ENCODE measurements at places on chromosomes 4 and X.

DNA sequence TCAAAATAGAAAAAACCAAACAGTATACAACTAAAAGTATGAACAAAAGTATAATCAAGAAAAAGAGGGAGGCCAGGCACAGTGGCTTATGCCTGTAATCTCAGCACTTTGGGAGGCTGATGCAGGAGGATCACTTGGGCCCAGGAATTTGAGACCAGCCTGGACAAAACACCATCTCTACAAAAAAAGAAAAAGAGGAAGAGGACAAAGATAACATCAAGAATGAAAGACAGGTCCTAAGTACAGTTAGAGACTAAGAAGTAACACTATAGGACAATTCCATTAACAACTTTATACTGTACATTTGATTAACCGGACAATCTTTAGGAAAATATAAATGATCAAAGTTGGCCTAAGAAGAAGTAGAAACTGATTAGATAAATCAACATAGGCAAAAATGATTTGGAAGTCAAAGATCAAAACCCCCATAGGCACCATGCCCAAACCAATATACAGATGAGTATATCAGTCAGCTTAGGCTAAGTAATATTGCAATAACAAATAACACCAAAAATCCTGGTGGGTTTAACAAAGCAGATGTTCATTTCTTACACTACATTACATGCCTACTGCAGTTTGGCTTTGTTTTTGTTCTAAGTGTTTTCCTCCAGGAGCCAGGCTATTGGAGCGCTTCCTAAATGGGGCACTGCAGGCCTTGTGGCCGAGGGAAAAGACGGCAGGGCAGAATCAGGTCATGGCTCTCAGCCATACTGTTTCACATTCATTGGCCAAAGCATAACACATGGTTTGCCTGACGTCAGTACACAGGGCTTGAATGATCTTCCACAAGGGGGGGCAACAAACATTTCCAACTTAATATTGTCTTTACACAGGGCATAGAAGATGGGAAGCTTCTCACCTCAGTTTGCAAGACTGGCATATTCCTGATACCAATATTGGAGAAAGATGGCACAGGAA is 42.2 kb upstream of the HGFAC start:
- no peak for DNase-seq

- no peak for DNase-seq
Observed at GRCh38 chr4:112199041-112199440, 32.5 kb upstream of the AP1AR start.

DNA sequence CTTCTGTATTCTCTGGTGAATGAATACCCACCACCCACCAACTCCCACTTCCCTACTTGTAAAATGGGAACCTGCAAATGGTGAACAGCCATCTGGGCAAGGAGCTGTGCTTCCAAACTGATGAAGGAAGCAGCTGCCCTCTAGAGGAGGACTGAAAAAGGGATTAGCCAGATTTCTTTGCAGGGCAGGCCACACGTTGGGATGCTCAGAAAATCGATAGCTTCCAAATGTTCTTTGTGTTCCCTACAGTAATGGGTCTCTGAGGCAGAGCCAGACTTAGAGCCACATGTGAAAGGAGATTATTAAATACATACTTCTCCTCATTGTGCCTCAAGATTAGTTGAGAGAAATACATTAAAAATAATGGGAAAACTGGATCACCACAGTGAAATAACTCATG is 39.3 kb upstream of the LPAR4 start:
- no peak for DNase-seq

DNA sequence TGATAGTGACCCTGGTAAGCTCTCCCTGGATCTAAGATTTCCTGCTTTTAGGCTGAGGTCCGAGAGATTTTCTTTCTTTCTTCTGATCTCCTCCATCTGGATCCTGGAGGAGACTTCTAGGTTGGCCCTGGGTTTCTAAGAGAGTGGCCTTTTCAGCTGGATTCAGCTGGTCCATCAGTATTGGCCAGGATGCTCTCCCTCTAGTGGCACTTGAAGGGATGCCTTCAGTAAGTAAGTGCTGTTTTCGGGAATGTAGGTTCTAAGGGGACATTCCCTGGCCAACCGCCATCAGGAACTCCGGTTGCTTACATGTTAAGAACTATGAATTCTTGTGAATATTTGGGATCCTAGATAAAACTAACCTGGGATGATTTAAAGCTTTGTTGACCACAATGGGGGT is 56.9 kb downstream of the SERTM2 start:
- no peak for DNase-seq

DNA sequence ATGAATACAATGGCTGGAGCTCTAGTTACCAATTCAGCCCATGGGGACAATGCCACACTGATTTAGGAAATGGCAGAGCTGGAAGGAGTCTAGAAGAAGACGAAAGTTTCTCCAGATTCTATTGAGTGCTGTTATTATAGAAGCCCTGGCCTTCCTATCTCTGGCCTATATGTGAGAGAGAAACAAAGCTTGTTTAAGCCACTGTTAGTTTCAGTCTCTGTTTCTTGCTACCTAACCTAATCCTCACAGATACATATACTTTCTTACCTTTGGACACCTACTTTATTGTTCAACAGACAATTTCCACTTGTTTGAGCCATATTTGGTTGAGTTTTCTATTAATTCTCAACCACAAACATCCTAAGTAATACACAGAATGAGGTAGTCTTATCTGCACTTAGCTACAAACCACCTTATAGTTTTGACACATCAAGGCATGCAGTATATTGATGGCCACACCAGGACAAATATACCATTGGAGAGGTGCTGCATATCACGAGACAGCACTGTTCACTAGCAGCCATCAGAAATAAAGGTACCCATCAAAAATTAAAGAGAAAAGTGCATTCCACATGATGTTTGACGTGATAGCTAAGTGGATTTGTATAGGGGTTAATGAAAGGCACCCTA is 190.2 kb downstream of the SMIM20 start:
- DNase-seq = no peak

DNA sequence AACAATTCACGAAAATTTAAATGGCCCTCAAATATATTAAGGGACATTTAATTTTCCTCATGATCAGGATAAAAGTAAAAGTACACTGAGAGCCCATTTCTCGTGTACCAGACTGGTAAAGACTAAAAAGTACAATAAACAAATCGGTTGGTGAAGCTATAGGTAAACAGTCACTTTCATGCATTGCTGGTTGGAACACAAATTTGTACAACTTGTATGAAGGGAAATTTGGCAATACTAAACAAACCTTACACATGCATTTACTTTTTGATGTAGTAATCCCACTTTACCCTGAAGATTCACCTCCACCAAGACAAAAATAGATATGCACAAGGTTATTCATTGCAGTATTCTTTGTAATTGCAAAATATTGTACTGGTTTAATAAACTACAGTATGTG is 31.4 kb upstream of the MBNL3 start:
- DNase-seq = no peak

- no peak for DNase-seq
Observed at GRCh38 chr4:81040012-81040659, 9.6 kb downstream of the BMP3 start.

GRCh38 chr4:89070041-89070440 is 13.1 kb upstream of the FAM13A start:
- no peak for DNase-seq

DNA sequence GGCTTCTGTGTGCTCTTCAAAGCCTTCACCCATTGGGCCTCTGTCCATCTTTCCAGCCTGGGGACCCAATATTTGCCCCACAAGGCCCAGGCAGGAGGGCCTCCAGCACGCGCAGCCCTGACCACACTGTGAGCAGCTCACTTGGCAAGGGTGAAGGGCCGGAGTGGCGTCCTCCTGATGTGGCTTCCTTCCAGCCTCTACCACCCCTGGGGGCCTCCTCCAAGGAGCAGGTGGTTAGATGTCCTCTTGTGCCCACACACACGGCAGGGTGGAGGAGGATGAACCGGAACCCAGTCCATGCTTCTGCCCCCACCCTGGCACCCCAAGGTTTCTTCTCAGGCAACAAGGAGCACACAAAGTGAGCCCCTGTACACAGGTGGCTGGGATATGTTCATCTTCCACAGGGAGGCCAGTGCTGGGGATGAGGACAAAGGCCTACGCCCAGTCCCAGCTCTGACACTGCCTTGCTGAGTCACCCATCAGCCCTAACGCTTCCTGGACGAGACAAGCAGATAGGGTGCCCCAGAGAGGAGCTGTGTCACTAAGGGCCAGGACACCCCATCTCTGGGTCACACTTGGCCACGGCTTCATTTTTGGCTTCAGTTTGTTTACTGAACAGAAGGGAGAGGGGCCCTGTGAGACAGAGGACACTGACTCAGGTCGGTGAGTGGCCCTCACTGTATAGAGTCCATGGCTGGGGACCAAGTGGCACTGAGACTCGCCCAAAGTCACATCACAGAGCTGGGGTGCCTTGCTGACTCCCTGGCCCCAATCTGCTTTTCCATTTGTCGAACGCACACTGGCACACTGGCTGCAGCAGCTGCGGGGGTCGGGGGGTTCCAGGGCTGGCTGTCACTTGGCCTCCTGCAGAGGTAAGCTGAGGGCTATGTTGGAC is 1.9 kb downstream of the UBL4A start:
- DNase-seq = no peak

GRCh38 chrX:113545040-113545439 is 704.4 kb upstream of the AMOT start:
- no peak for DNase-seq

DNA sequence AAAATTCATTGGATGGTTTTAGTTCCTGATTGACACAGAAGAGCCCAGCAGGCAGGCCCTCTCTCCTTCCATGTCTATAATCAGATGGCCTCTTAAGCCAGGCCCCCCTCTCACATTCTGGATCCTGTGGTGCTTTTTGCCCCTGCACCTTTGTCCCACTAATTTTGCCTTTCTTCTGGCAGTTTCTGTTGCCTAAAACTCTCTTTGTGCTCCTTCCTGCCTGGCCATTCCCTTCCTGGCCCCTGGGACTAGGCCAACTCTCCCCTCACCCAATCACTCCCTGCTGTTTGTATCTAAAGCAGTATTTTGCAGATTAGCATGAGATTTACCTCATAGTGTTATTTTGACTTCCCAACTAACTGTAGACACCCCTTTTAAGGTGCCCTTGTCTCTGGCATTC is 42.7 kb upstream of the DDX3X start:
- DNase-seq = no peak

DNA sequence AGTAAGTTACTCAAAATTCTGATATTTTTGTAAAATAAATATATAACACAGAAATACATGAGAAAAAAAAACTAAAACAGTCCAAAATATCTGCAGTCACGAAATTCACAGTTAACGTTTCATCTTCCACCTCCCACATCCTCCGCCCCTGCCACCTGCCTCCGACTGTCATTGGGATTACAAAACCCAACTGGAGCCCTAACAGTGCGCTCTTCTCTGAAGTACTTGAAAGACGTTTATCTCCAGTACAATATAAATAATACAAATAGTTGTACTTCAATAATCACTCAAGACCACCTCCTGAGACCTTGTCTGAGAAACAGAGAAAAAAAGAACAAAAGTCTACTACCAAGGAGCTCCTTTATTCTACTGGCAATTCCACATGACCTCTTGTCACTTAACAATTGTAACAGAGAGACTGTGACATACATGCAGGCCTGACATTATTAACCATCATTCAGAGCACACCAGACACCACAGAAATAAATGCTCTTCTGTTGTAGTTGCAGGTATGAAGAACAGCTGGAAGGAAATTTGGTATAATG is 280.6 kb downstream of the PPP3CA start:
- no peak for DNase-seq

GRCh38 chr4:120994521-120994920 is 72.0 kb upstream of the PRDM5 start:
- no peak for DNase-seq

GRCh38 chrX:15345976-15346375 is 10.7 kb upstream of the PIGA start:
- DNase-seq = no peak

GRCh38 chr4:183082053-183082452 is 17.0 kb upstream of the WWC2 start:
- no peak for DNase-seq

- no peak for DNase-seq
Observed at GRCh38 chr4:172869621-172870268, 298.9 kb upstream of the GALNT7 start.

GRCh38 chr4:31104577-31104976 is 384.4 kb downstream of the PCDH7 start:
- no peak for DNase-seq

DNA sequence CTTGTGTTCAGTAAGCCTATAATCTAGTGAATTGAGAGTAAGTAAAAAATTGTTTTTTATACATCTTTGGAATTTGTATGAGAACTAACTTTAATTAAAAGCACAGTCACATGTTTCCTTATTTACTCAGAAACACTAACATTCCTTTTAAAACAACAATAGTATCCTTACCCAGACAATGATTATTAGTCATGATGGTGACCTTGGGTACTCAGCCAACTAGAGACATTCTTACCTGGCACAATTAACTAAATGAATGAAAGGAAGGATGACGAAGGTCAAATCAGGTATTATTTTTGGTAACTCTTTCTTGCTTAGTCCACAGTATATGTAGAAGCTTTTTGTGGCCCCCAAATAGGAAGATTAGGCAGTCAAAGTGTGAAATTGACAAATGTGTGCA is 901.0 kb downstream of the FAT4 start:
- no peak for DNase-seq

DNA sequence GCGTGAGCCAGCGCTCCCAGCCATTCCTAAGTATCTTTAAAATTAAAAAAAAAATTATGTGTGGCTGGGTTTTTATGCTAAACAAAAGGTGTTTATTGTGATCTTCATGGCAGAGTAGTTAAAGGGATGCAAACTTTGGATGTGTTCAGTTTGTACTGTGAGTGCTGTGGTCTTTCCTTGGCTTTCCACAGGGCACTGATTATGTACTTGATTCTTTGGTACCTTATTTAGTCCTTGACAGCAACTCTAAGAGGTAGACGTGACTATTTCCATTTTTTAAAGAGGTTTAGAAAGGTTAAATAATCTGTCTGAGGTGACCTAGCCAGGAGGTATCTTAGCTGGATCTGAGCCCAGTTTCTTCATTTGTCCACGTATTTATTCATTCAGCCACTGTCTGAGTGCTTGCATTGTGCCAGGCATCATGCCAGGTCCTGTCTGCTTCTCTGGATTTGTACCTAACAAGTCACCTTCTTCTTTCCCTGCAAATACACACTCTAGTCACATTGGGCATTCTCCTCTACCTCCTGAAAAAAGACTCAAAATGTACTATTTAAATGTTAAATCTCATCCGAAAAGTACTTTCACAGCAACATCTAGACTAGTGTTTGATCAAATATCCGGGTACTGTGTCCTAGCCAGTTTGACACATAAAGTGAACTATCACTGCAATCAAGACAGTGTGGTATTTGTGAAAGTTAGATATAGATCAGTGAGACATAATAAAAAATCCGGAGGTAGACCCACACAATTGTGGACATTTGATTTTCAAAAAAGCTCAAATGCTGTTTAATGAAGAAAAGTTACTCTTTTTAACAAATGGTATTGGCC is 31.5 kb downstream of the WWC2 start:
- no peak for DNase-seq

- no peak for DNase-seq
Observed at GRCh38 chrX:46805270-46805669, 31.6 kb upstream of the RP2 start.

DNA sequence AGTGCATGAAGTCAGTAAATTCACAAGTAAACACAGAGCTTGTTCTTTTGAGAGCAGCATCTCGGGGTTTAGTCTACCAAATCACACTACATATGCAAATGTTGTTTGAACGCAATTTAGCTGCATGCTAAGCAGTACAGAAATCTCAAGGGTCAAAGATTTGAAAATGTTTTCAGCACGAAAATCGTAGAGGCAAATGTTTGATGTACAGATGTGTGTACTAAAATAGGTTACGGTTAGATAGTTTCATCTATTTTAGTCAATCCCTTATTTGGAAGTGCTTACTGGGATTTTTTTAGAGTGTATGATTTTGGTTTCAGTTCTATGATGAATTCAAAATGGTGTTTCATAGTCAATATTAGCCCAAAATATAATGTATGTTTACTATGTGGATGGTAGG is 1928.2 kb upstream of the TENM3 start:
- no peak for DNase-seq

All from vagina (tissue), 2 donors.